ENCODE measurements at places on chromosomes 1 and 21.

- H3K27ac ChIP-seq = no peak overlapping the region
- H3K36me3 ChIP-seq = no peaks in the 10 kb centered on the region
- DNase-seq = no peak
These were observed 70.0 kb downstream of the CLCA4 start for GRCh38 chr1:86616871-86617270.

- no peak overlapping the region for H3K4me3 ChIP-seq
- H3K4me1 ChIP-seq = no peaks in the 10 kb centered on the region
- no peaks in the 10 kb centered on the region for H3K27me3 ChIP-seq
- no peaks in the 10 kb centered on the region for H3K36me3 ChIP-seq
These were observed 40.0 kb downstream of the CLDN17 start for GRCh38 chr21:30126576-30126975.

DNA sequence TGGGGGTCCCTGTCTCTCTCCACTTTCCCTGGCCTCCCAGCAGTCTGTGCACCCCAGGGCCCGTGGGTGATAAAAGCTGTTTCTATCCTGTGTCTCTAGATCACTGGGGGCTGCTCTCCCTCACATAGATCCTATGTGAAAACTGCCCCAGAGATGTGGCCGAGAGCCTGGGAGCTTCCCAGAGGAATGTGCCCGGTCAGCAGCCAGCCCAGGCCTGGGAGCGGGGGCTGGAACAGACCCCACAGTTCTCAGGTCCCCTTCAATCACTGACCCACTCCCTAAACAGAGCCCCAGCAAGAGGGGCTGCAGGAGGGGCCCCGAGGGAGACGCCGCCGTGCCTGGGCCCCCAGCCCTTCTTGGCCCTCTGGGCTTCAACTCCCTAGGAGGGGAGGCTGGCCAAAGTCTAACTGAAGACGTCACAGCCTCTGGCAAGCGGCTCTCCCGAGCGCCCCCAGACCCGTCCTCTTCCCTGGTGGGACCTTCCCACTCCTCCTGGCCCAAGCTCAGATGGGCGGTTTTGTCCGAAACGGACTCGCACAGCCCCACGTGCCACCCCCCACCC lies 403 bp downstream of the MXRA8 start:
- no peak for DNase-seq
- H3K36me3 ChIP-seq = peaks cover 12% of the 10 kb centered on the region
- peaks cover 70% of the 10 kb centered on the region for H3K4me1 ChIP-seq
- H3K4me3 ChIP-seq = peak overlapping the region; percentile 87
- no peaks in the 10 kb centered on the region for H3K27me3 ChIP-seq
- H3K27ac ChIP-seq = peak overlapping the region; percentile 97

- no peak overlapping the region for H3K4me3 ChIP-seq
- DNase-seq = no peak
- H3K4me1 ChIP-seq = no peaks in the 10 kb centered on the region
- H3K27me3 ChIP-seq = no peaks in the 10 kb centered on the region
- no peaks in the 10 kb centered on the region for H3K36me3 ChIP-seq
- H3K27ac ChIP-seq = no peak overlapping the region
These were observed 283.1 kb downstream of the PLPP3 start for GRCh38 chr1:56295949-56296929.

- no peak overlapping the region for H3K4me3 ChIP-seq
- no peaks in the 10 kb centered on the region for H3K4me1 ChIP-seq
- no peaks in the 10 kb centered on the region for H3K27me3 ChIP-seq
- DNase-seq = no peak
- no peak overlapping the region for H3K27ac ChIP-seq
These were observed 34.1 kb upstream of the CNIH3 start for GRCh38 chr1:224582041-224582440.

DNA sequence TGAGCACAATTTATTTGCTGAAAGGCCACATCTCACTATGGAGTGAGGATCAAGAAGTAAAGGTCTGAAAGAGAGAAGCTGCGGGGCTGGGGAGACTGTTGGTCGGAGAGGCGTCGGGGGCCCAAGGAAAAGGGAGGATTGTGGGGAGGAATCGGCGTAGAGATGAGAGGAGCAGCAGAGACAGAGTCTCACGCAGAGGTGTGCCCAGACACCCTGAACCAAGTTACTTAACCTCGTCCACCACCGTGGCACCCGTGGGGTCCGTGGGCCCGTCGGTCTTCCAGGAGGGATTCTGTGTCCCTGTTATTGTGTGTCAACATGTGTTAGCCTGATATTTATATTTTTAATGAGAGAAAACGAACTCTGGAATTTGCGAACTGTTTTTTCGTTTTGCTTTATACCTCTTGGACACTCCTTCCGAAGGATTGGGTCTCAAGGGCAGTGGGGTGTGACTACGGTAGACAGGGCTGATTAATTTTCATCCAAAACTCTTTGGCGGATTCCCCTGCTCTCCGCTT lies 3.8 kb upstream of the NBPF1 start:
- no peak overlapping the region for H3K27ac ChIP-seq
- H3K4me3 ChIP-seq = no peak overlapping the region
- H3K27me3 ChIP-seq = no peaks in the 10 kb centered on the region
- peaks cover 14% of the 10 kb centered on the region for H3K4me1 ChIP-seq
- peaks cover 4% of the 10 kb centered on the region for H3K36me3 ChIP-seq

DNA sequence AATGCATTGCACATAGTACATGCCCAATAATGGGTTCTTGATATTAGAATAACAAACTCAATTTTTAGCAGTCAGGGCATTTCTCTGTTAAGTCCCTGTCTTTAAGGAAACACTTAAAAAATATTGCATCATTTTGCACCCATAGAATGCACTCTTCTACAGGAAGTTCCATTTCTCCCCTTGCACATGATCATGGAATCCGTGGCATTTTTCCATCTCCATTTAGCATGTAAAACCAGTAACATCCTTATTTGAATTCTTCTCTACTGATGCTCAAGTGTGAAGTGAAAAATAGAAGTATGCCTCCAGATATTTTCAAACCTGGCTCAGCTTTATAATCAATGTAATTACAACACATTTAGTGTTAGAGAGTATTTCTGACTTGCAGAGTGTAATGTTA lies 192.8 kb downstream of the RWDD3 start:
- no peaks in the 10 kb centered on the region for H3K36me3 ChIP-seq
- no peaks in the 10 kb centered on the region for H3K27me3 ChIP-seq
- H3K4me3 ChIP-seq = no peak overlapping the region
- H3K4me1 ChIP-seq = no peaks in the 10 kb centered on the region
- H3K27ac ChIP-seq = no peak overlapping the region

DNA sequence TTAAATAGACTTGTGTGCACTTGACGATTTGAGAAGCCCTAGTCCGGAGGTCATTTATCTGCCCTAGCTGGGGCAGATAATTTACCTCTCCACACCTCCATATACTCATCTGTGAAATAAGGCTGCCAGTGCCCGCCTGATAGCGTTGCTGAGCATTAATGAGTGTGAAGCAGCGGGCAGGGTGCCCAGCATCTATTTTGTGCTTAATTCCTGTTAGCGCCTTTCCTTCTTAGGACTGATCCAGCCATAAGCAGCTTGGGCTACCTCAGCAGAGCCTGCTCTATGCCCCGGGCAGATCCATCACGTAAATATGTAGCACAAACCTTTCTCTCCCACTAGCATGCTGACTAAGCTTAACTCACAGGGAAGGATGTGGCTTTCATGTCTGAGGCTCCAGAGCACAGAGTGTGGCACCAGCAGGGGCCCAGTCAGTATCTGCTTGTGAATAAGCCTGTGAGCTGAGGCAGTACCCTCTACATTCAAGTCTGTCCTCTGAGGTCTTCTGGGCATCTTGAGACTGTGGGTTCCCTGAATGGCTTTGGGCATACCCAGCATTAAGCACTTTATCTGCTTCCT lies 21.5 kb upstream of the RNF187 start:
- peaks cover 11% of the 10 kb centered on the region for H3K4me1 ChIP-seq
- no peaks in the 10 kb centered on the region for H3K36me3 ChIP-seq
- DNase-seq = no peak
- H3K4me3 ChIP-seq = no peak overlapping the region

- H3K27me3 ChIP-seq = no peaks in the 10 kb centered on the region
- H3K36me3 ChIP-seq = peaks cover 22% of the 10 kb centered on the region
- H3K4me3 ChIP-seq = no peak overlapping the region
- H3K27ac ChIP-seq = no peak overlapping the region
These were observed 115.3 kb downstream of the COLGALT2 start for GRCh38 chr1:183922197-183922596.

DNA sequence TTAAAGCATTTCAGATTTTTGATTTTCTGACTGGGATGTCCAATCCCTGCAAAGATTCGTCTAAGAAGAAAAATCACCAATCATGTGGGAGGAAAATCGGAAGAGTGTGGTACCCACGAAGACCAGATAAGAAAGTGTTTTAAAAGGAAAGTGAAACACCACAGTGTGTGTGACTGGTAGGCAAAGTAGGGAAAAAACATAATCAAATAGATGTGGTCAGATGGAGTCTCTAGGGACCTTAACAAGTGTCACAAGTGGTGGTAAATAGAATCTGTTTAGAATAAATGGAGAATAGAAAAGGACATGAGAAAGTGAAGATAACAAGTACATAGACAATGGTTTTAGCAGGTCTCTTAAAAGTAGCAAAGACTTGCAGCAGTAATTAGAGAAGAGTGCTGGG lies 154.6 kb downstream of the SLC30A10 start:
- H3K4me3 ChIP-seq = no peak overlapping the region
- H3K4me1 ChIP-seq = no peaks in the 10 kb centered on the region
- no peak for DNase-seq

DNA sequence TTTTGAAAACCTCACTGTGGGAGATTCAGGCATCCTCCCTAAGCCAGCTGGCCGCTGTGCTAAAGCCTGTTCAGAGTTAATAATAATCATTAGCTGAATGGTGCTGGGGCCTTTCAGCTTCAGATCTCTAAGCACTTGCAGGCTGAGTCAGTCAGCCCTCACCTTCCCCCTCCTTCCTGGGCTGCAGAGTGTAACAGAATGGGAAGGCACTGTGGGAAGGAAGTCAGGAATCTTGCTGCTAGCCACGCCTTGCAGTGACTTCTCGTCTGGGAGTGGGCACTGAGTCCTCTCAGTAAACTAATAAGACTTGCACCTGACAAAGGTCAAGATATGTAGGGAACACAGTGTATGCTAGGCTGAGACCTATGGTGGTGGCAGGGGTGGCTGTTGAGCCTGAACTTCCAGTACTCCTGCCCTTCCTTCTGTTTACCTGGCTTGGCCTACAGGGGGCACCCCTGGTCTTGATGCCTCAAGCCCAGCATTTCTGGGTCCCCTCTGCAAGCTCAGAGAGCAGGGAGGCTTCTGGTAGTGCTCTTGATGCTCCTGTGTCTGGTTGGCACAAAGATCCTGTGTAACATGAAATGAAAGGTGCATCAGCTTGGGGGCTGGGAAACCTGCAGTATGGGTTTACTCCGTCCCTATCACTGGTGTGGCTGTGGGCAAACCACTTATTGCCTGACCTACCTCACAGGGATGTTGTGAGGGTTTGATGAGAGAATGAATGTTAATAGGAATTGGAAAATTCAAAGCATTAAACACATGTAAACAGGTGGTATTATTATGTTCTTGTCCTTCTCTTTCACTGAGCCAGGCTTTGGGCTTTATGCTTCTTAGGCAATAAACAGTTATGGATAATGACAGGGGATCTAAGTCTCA lies 6.0 kb downstream of the CYB561D1 start:
- H3K27ac ChIP-seq = peak overlapping the region; percentile 65
- no peak for DNase-seq
- no peak overlapping the region for H3K4me3 ChIP-seq
- H3K4me1 ChIP-seq = peaks cover 58% of the 10 kb centered on the region
- H3K36me3 ChIP-seq = peaks cover 21% of the 10 kb centered on the region

DNA sequence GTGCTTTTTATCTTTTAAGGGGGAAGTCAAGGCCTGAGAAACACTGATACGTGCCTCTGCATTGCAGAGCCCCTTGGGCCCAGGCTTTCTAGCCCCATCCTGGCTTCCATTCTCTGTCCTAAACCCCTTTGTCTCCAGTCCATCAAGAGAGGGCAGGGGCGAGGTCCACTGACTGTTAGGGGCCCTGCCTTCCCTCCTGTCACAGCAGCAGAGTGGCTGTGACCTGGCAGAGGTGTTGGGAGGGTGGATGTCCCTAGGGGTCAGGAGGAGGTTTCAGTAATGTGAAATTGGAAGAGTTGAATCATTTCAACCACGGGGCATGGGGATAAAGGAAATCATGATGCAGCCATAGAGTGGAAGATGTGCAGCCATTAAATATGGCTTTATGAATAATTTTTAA lies 24.0 kb downstream of the SOX13 start:
- no peaks in the 10 kb centered on the region for H3K36me3 ChIP-seq
- no peak overlapping the region for H3K4me3 ChIP-seq
- H3K27me3 ChIP-seq = no peaks in the 10 kb centered on the region
- H3K4me1 ChIP-seq = no peaks in the 10 kb centered on the region
- H3K27ac ChIP-seq = no peak overlapping the region

DNA sequence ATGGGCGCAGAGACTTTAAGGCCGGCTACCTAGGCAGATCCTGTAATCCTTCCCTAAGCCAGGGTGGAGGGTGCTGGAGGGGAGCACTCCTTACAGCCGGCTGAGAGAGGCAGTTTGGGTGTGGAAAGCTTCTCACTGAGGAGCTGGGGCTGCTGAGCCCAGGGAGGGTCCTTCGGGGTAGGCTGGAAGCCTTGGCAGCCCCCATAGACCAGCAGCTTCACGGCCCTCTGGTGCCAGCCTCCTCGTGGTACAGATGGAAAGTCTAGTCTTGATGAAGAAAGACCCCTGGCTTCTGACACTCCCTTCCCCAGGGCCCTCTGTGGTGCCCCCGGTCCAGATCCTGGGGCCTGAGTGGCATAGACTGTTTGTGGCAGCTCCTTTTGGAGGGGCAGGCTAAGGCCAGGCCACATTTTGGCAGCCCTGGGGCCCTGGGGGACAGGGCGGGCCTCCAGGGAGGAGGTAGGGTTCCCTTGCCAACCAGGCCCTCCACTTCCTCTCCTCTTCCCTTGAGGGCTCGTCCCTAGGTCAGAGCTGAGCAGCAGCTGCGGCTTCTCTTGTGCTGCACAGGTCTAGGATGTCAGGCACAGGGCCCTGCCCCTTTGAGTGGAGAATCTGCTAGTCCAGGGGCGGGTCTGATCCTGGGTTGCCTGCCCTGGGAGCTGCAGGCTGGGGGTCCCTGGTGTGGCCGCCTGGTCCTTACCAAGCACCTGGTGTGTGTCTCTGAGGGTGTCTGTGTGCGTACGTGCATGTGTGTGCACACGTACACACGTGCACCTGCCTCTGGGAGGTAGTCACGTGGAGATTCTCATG lies 4.8 kb downstream of the AMPD2 start:
- DNase-seq = no peak
- H3K27me3 ChIP-seq = no peaks in the 10 kb centered on the region
- H3K4me1 ChIP-seq = peaks cover 38% of the 10 kb centered on the region
- H3K4me3 ChIP-seq = peak overlapping the region; percentile 66
- peaks cover 33% of the 10 kb centered on the region for H3K36me3 ChIP-seq
- peak overlapping the region; percentile 56 for H3K27ac ChIP-seq

DNA sequence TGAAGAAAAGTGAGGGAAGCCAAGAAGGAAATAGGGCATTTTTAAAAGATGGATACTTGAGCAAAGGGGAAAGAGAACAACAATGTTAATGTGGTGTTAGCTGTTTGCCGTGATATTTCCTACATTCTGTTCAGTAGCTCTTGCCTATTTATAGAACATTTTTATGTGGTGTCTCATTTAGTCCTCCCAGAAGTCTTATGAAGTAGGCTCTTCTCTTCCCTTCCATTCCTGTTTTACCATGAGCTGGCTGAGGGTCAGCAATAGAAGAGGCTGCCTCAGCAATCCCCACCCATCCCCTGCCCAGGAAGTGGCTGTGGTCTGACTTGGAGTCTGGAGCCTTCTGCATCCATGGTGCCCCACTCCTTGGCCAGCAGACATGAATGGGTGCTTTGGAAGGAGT lies 60.1 kb downstream of the KIAA0040 start:
- no peaks in the 10 kb centered on the region for H3K27me3 ChIP-seq
- H3K4me1 ChIP-seq = peaks cover 17% of the 10 kb centered on the region

- DNase-seq = no peak
- no peaks in the 10 kb centered on the region for H3K36me3 ChIP-seq
- H3K27me3 ChIP-seq = no peaks in the 10 kb centered on the region
- H3K4me1 ChIP-seq = no peaks in the 10 kb centered on the region
- no peak overlapping the region for H3K27ac ChIP-seq
These were observed 190.6 kb downstream of the FMN2 start for GRCh38 chr1:240282061-240282830.
